ENCODE measurements at places on chromosomes 4 and X.

DNA sequence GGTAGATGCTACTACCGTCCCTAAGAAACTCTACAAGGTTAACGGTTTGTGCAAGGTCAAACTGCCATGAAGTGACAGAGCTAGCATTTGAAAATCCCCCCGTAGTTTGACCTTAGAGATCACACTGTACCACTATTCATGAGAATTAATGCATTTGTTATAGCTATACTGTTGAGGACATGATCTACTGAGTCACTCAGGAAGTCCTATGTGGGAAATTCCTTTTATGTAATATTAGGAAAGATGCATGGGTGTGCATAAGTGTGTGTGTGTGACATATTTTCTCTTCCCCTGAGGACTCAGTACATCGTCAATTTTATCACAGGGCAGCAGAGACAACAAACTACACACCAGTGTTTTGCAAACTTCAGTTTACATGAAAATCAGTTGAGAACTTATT is 141.1 kb downstream of the FBXW7 start:
- no peak for DNase-seq

GRCh38 chrX:83771664-83772063 is 89.3 kb upstream of the CYLC1 start:
- DNase-seq: no peak

DNA sequence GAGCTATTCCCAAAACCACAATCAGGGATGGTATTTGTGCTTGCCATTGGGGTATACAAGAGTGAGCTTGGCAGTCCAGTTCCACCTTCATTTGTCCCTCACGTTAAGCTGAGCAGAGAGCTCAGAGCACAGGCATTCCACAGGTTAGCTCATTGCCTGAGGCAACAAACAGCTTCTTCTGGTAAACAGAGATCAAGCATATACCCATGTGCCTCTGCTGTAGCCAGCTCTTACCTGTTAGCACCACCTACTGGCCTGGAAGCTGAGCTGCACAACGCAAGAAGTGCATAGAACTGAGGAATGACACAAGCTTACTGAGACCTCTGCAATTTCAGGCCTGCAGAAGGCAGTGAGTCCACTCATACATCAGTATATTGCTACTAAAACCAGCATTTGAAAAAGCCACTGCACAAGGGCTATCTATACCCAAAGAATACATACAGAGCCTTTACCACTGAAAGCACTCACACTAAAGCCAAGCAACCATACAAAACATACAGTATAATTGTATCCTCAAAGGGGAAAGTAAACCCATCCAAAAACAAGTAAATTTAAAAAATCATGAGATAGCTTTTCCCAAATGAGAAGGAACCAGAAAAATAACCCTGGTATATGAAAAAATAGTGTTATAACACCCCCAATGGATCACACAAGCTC is 258.3 kb upstream of the GABRA2 start:
- no peak for DNase-seq

DNA sequence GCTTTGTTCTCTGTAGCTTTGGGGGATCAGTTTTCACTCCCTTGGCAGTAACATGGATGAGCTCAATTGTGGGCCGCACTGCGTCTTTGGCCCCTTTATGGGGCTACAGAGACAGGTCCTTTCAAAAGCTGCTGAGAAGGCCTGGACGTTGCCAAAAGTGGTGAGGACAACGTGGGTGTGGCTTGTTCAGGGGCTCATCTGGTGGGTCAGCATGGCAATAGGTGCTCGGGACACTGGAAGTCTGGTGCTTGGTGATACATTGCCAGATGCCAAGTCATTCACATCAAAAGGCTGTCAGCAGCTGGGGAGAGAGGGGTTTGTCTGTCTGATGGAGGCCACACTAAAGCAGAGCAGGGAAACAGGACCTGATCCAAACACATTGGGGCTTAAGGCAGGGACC is 149.8 kb upstream of the EOLA2 start:
- DNase-seq: no peak

DNA sequence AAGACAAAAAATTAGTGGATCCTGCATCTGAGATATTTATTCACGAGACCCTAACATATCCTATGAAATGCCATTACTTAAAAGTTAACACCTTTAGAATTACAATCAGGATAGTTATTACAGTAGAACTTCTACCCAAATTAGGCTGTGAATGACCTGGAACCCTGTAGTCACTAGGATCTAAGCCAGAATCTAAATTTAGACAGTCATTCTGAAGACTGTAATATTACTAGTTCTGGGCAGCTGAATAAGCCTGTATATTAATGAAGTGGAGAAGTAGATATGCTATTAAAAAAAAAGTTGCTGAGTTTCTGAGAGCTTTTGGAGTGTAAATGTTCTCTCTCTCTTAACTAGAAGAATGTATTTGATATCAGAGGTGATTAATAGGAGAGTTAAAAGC is 67.0 kb downstream of the FAM13A start:
- DNase-seq: no peak

DNA sequence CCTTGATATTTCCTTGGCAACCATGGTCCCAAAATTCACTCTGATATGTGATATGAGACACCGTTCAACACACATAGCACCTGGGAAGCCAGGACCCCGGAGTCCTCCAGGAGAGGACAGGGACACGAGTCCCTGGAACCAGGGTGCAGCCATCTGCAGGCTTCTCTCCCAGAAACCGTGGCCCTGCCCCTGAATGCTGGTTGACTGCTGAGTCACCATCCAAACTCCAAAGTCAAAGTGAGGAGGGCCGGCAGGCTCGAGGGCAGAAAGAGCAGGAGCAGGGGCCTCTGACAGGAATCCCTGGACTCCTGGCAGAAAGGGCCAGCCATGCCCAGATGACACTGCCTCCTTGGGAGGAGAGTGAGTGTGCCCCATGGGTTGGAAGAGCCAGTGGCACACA is 6.9 kb upstream of the PNMA6A start:
- no peak for DNase-seq

DNA sequence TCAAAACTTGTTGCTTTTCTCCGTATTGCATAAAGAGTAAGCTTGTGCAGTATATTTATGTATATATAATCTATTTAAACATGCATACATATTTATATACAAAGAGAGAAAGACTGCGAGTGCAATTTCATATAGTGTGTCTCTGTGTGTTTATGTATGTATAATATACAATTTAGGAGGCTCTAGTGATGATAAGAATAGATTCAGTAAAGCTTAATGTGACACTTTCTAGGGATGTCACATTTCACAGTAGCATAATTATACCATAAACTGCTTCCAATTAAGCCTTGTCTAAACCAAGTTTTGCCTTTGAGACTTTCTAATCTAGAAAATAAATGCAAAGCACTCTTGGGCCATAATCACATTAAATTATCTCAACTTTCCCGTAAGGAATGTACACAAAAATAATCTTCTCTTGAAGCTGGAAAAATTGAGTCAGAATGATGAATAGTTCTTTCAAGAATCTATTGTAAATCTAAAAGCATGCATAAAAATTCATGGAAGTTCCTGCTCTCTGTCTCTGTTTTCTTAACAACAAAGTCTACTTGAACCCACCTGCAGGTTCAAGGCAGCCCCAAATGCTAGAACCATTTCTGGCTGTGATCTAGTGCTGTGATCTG is 114.1 kb upstream of the NPY2R start:
- no peak for DNase-seq

DNA sequence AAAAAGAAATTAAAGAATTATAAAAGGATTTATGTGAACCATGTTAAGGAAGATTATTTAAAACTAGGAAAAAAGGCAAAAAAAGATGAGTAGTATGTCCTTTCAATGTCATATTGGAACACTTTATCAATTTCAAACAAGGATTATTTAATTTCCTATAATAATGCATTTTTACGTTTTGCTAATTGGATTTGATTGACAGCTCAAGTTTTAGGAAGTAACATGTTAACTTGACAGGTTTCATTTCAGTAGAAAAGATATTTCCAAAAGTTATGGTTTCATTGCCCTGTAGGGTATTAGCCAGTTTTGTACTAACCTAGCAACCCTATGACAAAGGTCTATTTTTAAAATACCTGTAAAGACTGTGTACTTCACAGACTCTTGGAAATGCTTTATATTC is 379.6 kb upstream of the ZFP42 start:
- no peak for DNase-seq

DNA sequence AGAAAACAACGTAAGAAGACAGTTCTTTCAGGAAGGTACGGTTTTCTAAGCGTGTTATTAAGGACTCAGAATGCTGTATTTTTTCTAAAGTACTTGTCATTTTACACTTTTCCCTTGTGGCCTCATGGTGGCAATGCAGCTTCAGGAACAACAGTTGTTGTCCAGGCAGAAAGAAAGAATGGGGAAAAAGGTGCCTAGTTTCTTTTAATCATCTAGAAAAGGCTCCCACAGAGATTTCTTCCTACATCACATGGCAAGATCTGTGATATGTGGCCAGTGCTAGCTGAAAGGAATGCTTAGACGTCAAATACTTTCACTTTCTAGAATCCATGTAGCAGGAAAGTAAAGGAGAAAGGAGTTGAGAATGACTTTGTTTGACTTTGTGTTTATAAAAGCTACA is 49.0 kb upstream of the TRAM1L1 start:
- peak; percentile 23 for DNase-seq

DNA sequence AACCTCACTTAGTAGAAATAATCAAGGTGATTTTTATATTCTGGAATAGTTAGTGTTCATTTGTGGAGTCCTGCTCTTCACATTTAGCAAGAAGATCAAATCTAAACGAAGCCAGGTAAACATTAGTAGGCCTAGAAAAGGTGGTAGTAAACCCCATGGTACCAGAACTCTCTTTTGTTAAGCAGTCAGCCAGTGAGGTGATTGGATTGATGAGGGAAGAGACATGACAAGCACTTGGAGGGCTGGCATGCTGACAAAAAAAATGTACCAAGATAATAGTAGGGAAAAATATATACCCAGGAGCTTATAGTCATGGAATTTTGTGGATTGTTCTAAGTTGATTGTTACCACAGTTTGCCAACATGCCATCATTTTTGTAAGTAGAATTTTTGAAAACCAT is 163.8 kb downstream of the BANK1 start:
- DNase-seq: no peak

DNA sequence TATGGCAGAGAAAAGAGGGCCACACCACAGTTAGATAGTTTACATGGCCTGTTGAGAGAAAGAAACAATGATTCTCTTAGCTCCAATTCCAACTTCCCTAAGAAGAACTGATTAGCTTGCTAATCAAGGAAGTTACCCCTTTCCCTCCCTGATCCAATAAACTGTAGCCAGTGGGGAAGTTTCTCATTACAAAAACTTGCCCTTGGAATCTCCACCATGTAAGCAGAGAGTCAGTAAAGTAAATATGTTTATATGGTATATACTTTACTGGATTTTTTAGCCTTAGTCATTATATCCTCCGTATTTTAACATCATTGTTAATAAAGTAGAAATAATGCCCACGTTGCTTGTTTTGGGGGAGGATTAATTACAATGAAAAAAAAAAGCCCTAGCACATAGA is 7.7 kb upstream of the ADGRL3 start:
- no peak for DNase-seq

DNA sequence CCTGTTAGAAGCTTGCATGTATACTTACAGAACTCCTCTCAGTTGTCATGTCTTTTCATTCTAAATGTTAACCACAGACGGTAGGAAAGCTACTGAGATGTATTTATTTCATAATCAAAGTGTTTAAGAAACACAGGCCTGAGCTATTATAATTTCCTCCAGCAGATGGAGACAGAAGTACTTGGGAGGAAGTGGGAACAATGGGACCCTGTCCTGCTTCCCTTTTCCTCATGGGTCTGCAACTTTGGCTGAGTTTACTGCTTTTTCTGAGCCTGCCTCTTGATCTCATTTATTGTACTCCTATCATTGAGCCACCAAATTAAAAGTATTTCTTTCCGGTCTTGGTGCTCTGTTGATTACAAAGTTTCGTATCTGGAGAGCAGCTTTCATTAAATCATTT is 67.7 kb upstream of the SPANXN2 start:
- DNase-seq: peak; percentile 0

GRCh38 chr4:155658681-155659064 is 8.0 kb upstream of the GUCY1A1 start:
- DNase-seq: no peak

- DNase-seq: no peak
Measured at GRCh38 chr4:10353110-10353509, 104.1 kb downstream of the ZNF518B start.

DNA sequence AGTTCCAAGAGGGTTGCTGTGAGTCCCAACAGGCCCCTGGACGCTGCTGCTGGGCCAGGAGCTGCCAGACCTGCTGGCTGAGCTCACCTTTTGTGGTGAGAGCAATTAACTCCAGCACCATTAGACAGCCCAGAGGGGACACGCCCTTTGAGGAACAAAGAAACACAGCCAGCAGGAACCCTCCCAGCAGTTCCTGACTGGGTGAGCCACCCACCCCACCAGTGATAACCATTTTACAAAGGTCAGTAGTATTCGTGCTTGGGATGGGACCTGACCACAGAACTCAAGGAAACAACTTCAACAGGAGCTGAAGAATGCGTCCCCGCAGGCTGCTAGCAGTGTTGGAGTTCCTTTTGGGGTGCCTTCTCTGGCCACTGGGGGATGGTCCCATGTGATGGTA is 38.8 kb upstream of the AFAP1 start:
- no peak for DNase-seq
